ENCODE measurements at places on chromosomes 13 and 19.

- no peak for DNase-seq
Measured at GRCh38 chr13:76570510-76570971, 315.7 kb downstream of the KCTD12 start.

DNA sequence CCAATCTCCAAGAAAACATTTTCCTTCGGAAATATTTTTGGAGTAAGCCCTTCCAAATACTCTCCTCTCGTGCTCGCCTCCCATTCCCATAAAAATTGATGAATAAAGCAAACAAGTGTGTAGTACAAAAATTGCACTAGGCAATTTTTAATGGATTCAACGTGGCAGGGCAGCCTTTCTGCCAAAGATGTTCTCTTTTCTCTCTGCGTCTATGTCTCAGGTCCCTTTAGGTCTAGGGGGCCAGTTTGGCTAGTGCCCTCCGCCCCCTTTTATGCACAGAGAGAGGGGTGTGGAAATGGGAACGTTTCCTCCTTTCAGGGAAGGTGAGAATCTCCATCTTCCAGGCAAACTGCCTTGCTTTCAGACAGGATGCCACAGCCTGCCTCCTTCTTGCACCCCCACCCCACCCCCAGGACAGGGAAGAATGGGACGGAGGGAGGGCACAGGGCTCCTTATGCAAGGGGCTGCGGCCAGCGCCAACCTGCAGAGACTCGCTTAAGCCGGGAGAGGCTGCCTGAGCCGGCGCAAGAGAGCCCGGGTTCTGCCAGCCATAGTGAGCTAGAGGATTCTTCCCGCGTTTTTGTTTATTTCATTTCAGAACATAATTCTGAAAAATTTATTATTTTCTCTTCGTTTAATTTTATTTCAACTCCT lies 2.7 kb upstream of the ZIC2 start:
- no peak for DNase-seq

GRCh38 chr13:112111239-112111857 lies 44.4 kb downstream of the SOX1 start:
- no peak for DNase-seq

DNA sequence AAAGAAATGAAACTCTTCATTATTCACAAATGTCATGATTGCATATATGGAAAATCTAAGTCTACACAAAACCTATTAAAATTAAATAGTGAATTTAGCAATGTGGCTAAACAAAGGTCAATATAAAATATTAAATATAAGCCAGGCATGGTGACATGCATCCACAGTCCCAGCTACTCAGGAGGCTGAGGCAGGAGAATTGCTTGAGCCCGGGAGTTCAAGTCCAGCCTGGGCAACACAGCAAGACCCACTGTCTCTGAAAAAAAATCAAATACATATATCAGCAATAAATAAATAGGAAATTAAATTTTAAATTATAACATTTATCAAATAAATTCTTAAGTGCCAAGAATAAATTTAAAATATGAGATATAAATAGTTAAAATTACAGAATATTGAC lies 11.9 kb downstream of the PSMC4 start:
- DNase-seq, result no peak

DNA sequence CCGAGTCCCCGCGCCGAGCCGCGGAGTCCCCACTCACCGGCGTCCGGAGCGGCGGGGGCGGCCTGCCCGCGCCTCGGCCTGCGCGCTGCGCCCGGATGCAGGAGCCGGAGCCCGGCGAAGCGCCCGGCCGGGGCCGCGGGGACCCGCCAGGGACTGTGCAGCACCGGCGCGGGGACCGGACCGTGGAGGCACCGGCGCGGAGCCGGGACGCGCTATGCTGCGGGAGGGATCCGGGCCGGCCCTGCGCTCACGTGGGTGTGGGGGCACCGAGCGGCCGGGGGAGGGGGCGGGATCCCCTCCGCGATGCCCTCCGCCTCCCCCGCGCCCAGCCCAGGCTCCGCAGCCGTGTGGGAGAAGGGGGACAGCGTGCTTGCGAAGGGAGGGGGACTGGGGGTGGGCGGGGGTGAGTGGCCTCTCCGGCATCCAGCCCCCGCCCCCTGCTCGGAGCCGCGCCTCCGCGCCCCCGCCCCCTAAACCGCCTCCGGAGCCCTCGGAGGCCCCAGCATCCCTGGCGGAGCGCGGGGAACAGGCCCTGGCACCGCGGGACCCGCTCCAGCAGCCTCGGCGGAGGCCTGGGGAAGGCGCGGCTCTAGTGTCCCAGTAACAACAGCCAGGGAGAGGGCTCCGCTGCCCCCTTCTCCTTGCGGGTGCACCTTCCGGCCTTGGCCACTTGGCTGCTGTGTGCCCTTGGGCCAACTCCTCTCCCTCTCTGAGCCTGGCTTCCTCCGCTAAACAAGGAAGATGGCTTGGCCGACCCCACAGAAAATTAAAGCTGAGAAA lies at the start of gene SLC1A6:
Gene SLC1A6, minus strand, starts transcription at position 389 of the 780 bp plus-strand sequence. CDS start 6,954 bp downstream, outside the sequence.
- no peak for DNase-seq

- no peak for DNase-seq
Measured at GRCh38 chr13:29963089-29963488, 112.7 kb upstream of the UBL3 start.

DNA sequence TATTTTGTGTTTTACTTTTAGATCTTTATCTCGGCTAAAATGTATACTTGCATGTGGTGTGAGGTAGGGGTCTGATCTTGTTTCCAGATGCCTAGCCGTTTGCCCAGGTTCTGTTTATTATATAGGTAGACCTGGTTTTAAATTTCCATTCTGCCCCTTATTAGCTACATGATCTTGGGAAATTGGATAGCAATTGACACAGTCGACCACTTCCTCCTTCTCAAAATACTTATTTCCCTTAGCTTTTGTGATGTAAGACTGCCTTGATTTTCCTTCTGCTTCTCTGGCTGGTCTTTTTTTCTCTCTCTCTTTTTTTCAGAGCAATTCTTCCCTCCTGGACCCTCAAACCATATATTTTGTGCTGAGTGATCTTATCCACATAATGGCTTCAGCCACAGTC lies 3.0 kb upstream of the PGLYRP1 start:
- no peak for DNase-seq

DNA sequence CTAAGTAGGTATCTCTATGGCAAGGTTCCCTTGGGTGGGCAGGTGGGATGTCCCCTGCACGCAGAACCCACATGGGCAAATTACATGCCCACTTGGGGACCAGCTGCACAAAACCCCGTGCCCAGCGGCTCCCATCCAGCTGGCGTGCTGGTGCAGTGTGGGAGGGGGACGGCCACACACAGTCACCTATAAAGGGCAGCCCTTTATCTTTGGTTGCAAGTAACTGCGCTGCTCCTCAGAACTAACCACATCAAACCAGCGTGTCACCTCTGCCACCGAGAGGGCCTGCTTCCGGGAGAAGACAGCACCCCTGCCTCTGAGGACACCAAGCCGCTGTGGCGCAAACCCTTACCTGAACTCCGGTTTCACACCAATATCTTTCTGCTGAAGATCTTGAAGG lies 32.2 kb downstream of the ANKRD27 start:
- DNase-seq, result no peak

- DNase-seq, result no peak
Measured at GRCh38 chr19:51531349-51532315, at the start of gene SIGLEC6. SIGLEC6 (minus strand) TSS chr19:51531670; CDS start chr19:51531648, 22 bp downstream.

DNA sequence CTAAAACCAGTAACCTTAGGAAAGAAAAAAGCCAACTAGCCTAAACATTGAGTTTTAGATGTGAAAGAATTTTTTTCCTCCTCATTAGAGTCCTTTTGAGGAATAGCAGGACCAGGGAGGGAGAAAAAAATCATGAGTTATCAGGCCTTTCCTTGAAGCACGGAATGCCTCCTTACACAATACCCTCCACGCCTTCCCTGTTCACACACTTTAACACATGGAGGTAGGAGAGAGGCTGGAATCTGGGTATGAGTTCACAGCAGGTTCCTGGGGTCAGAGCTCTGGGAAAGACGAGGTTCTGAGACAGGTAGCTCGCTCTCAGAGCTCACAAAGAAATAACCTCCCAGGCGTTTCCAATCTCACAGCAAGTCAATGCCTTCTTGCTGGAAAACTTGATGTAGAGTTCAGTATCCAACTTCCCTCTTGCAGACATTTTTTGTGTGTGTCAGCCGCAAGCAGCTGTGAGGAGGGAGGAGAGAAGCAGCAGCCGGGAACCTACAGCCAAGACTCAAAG lies 716 bp downstream of the ZNF573 start:
- DNase-seq, result no peak

- DNase-seq, result no peak
Measured at GRCh38 chr19:4304538-4305256, at the start of gene FSD1. FSD1 (plus strand) TSS chr19:4304598; CDS start chr19:4304747, 149 bp downstream.
